Stimulated activated CD8-positive, alpha-beta memory T cell treated with anti-CD3 and anti-CD28 coated beads, Interleukin-15, amount 100 ng/mL, for 4 hours (primary cell): ENCODE measurements at places on chromosomes 11 and 22.

- DNase-seq, result no peak
Measured at GRCh38 chr22:19981171-19981960, 35.3 kb downstream of the ARVCF start.

GRCh38 chr11:70506986-70507385 is 108.7 kb downstream of the CTTN start:
- DNase-seq, result no peak

GRCh38 chr11:67273260-67273990 is 7.2 kb downstream of the GRK2 start:
- no peak for DNase-seq

GRCh38 chr11:40292721-40293508 is 1166.5 kb downstream of the LRRC4C start:
- no peak for DNase-seq

DNA sequence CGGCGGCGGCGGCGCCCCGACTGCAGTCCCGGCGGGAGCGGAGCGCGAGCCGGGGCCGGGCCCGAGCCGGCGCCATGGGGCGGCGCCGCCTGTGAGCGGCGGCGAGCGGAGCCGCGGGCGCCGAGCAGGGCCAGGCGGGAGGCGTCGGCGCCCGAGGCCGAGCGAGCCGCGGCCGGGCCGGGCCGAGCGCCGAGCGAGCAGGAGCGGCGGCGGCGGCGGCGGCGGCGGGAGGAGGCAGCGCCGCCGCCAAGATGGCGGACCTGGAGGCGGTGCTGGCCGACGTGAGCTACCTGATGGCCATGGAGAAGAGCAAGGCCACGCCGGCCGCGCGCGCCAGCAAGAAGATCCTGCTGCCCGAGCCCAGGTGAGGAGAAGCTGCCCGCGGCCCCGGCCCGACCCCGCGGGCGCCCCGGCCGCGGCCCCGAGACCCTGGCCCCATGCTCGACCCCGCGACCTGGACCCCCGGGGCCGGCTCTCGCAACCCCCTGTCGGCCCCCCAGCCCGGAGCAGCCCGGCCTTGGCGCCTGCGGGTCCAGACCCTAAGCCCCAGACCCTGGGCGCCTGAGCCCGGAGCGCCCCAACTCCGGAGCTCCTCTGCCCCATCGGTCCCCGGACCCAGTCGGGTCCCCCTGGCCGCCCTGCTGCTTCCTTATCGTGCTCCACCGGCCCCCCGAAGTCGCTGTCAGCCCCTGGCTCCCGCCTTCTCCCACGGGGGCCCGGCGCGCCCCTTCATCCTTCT is at the start of gene GRK2:
Gene GRK2 (plus strand): TSS at position 25 of the 739 bp plus-strand sequence. CDS start 227 bp downstream, at position 252.
- no peak for DNase-seq

DNA sequence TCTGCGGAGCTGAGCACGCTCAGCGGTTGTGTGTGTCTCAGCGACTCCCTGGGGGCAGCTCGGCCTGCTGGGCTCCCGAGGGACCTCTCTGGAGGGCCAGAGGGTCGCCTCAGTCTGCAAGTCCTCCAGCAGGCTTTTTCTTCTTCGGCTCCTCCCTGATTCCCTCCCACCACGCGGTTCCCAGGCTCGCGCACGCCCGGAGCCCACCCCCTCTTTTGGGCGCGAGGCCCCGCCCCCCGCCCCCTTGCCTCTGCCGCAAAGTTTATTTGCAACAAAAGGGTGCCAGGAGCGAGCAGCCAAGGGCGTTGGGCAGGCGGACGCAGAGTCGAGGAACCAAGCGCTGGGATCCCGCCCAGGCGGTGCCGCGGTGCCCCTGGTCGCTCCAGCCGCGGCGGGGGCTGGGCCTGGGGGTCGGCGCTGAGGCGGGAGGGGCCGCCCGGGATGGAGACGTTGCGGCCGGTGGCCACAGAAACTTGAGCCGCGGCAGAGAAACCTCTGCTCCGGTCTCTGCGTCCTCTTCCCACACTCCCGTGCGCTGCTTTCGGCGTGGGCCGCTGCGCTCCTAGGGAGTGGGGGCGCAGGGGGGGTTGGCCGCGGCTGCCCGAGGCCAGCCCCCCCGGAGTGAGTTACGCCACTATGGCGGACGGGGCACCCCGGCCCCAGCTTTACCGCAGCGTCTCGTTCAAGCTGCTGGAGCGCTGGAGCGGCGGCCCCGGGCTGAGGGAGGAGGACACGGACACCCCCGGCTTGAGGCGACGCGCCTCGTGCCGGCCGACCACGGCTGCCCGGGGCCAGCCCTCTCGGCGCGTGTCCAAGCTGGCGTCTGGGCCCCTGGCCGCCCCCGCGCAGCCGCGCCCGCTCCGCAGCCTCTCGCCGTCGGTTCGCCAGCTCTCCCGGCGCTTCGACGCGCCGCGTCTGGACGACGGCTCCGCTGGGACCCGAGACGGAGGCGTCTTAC is at the start of gene ARHGEF17:
Gene ARHGEF17 (plus strand): TSS at position 274 of the 958 bp plus-strand sequence. CDS start 363 bp downstream, at position 637.
- peak; percentile 21 for DNase-seq

DNA sequence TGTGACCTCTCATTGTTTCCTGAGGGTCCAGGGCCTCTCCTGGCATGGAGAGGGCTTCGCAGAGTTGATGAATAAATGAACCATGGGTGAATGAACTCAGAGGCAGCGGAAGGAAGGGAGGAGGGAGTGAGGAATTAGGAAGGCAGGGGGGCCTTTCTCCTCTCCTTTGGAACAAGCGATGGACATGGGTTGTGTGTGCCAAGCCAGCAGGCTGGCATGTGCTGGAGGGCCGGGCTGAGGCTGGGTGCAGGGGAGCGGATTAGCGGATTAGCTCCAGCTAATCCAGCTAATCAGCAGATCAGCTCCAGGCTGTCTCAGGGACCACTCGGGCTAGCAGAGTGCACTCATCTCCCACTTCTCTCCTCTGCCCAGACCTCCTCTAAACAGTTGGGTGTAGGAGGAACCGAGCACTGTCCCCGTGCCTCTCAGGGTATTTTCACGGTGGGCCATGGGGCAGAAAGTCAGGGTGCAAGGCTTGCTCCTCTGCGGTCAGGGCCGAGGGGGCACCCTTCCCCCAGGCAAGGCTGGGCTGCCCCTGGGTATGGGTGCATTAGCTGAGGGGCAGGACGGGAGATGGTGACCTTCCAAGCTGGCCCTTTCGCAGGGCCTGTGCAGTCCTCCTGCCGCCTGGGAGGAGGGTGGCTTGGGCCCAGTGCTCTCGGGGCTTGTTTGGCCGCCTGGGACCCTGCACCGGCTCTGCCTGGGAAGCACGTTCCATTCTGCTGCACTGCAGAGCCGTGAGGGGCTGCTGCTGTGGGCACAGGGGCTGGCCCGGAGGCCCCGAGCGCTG is 120.3 kb upstream of the B3GAT1 start:
- DNase-seq, result no peak

DNA sequence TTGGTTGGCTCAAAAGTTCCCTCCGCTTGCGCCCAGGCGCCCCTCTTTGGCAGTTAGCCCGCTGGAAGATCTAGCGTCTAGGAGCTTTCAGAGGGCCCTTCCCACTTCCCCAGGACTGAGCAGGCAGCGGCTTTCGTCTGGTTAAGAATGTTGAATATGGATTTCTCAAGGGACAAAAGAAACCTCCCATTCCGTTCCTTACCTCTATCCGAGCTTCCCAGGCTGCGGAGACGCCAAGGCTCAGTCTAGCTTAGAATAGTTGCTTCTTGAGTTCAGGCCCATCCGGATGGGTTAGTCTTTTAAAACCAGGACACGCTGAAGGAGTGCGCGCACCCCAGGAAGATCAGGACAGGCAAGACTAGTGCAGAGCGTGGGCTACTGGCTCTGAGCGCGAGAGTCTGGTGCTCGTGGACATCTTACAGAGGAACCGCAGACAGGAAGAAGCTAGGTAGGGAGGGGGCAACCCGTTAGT is 1.6 kb downstream of the NELL1 start:
- DNase-seq, result no peak
